ENCODE measurements at places on chromosomes 5 and 9. TPM values are rescaled to one million over a fixed set of nuclear protein-coding genes. Genes with fewer than 3 reads are reported as not detected.

DNA sequence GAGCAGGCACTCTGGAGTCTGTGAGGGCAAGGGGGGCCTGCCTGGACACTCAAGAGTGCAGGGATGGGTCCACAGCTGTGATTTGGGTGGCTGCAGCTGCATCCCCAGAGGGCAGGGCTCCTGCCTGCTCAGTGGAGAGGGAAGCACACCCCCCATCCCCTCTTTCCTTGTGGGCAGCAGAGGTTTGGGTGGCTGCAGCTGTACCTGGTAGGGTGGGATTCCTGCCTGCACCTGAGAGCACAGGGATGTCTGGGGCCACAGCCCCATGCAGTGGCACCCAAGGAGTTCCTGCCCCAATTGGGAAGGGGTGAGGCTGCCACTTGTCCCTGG, 605.4 kb upstream of the FAM174A start:
- DNase-seq = no peak

DNA sequence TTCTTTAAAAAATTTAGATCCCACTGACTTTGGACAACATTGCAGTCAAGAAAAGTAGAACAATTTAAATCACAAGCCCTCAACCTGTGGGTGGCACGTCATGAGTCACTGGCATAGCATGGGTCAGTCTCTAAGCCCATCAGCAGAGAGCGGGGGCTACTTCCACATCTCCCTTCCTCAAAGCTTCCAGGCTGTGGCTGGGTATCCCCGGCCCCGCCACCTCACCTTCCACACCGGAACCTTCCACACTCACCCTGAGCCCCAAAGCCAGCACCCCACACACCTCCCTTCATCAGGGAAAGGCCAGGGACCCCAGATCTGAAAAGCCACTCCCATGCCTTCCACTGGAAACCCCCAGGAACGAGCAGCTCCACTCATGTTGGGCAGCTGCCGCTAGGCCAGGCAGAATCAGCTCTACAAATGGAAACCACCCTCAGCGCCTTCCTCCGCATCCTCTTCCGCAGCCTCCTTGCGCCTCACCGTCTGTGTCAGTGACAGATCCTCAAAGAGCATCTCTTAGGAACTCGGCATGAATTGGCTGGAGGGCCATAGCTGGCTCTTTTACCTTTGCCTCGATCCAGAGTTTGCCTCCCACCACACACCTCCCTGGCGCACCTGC, 156.5 kb downstream of the ERCC6L2 start:
- DNase-seq = no peak

GRCh38 chr5:10590226-10590999, 26.5 kb downstream of the ANKRD33B start:
- no peak for DNase-seq

GRCh38 chr9:35357116-35357515, 132.8 kb upstream of the RUSC2 start:
- DNase-seq = no peak

DNA sequence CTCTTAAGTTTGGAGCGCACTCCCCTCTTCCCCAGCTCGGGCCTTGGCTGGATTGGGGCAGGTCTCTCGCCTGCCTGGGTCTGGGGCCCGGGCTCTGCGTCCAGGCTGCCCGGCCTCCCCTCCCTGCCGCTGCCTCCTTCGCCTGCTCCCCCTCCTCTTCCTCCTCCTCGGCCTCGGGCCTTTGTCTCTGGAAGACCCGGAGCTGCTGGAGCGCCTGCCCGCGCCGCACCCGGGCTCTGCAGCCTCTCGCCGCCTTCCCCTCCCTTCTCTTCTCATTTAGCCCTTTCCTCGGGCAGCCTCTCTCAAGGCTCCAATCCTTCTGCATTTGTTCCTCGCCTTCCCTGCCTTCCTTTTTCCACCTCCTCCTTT, 218.5 kb downstream of the C9orf50 start:
- DNase-seq = no peak

- no peak for DNase-seq
These were observed 147.1 kb downstream of the ENC1 start for GRCh38 chr5:74493411-74493810.

GRCh38 chr9:107952773-107953172, 463.2 kb upstream of the KLF4 start:
- DNase-seq = no peak

DNA sequence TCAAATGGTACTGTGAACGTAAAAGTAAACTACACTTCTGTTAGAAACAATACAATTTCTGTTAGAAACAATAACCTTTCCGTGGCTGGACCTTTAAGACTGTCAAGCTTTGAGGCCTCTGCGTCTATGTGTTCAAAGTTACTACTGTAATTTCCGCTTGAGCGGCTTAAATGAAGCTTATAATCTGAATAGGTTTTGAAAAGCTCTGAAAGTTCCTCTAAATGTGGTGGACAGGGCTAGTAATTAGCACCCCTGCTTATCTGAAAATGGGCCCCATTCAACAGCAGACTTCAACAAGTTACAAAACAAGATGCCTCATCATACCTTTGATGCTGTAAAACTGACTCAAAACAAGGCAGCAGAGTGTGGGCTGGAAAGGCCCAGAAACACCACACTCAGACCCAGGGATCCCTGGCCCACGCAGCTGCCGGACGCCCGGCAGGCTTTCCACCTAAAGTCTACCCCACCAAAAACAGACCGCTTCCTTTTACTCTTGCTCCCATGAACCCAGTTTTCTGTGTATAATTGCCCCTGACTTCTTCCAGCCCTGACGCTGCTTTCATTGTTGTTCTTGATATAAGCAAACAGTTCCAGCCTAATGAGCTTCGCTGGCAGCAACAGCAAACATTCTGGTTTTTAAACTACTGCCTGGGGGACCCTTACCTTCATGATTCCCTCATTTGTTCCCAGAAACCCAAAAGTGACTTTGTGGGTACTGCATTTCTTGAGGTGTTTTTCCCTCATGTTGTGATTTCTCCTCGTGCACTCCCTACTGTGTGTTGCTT, 66.7 kb downstream of the TLE1 start:
- no peak for DNase-seq

- no peak for DNase-seq
These were observed 17.2 kb downstream of the GNPDA1 start for GRCh38 chr5:141995656-141996055.

GRCh38 chr5:138402640-138403039, 36.2 kb upstream of the REEP2 start:
- DNase-seq = no peak

DNA sequence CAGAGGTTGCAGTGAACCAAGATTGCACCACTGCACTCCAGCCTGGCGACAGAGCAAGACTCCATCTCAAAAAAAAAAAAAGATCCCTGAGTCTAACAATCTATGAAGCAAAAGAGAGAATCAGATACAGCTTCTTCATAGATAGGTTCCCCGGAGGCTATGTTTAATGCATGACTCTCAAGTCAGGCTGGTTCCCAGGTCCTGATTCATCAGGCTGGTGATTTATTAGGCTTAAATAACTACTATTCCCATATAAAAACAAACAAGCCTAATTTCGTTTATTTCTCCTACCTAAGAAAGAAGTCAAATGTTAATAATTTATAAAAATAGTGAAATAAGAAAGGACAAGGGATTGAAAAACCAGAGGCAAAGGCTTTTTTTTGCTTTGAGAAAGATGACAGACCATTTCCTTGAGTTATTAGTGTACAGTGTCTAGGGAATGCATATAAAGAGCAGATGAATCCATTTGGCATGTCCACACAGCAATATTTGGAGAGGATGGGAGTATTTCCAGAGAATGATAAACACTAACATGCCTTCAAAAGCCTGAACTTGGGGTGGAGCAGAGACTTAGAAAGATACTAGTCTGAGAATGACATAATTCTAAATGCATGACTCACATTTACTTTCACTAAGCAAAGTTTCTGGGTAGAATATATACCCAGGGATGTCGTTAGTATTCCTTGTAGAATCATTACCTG, 115.3 kb downstream of the NREP start:
- peak; percentile 34 for DNase-seq

DNA sequence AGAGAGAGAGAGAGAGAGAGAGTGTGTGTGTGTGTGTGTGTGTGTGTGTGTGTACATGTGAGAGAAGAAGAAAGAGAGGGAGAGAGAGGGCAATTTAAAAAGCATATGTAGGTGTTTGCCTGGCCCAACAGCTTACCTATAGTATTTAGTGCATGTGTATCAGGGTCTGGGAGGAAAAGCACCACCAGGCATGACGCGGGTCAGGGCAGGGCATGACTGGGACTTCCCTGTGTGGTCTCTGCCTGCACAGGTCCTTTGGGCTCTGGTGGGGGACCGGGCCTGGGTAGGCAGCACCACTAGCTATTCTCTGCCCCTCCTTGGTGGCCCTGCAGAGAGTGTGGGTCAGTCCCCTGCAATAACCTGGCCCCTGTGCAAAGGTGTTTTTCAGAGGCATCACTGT, 16.1 kb downstream of the IL9 start:
- no peak for DNase-seq

DNA sequence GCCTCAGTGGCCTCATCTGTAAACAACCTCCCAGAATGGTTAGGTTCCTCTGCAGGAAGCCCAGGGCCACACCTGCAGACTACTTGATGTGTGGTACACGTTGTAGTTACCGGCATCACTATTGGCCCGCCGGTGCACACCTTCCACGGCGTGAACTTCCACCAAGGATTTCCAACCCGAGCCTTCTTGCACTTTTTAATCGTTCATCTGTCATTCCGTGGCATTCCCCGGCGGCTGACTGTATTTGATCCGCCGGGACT, 5.3 kb upstream of the TRIM41 start:
- DNase-seq = no peak

DNA sequence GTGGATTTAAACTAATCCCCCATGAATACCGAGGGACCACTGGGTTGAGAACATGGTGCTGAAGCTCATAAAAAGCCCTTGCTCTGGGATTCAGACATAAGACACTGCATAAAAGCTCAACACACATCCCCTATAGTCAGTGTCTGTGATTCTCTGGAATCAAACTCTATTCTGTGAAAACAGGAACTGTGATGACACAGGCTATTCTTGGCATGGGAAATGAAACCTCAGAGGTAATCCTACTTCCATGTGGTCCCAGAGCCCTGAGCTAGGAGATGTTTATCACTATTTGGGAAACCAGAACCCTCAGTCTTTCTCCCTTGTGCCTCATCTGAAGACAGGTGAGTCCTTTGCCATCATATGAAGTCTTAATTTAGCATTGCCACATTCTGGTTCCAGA, 135.4 kb upstream of the PRSS3 start:
- no peak for DNase-seq

Gene SPATA31E1
- polyA plus RNA-seq = not detected

Gene EGFLAM
- 46.6 TPM for polyA plus RNA-seq

Gene STOML2
- 66.4 TPM for polyA plus RNA-seq

Gene RETREG1
- 69.5 TPM for polyA plus RNA-seq

Gene TMCO6
- polyA plus RNA-seq = 8.3 TPM

Gene CNTLN
- 7.4 TPM for polyA plus RNA-seq
